ENCODE measurements at places on chromosomes 6 and 20.

DNA sequence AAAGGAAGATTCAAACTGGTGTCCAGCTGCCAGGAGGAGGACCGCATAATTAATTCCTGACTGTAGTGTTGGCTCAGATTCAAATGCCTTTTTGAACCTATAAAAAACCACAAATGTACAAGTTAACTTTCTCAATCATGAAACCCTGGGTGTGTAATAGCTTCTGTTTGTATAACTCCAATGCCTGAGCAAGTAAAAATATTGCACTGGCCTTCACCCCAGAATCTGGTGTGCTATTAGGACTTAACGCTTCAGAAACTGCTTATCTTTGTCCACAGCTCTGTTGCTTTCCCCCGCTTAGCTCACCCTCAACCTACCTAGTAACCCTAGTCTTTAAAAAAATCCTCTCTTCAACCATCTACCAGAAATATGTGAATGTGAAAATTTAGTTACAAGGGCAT is 119.1 kb upstream of the MAP7 start:
- DNase-seq, result no peak

- DNase-seq, result no peak
Observed at GRCh38 chr6:157531986-157532365, 151.0 kb downstream of the ZDHHC14 start.

GRCh38 chr6:74133073-74133472 is 437.1 kb downstream of the CD109 start:
- DNase-seq, result no peak

DNA sequence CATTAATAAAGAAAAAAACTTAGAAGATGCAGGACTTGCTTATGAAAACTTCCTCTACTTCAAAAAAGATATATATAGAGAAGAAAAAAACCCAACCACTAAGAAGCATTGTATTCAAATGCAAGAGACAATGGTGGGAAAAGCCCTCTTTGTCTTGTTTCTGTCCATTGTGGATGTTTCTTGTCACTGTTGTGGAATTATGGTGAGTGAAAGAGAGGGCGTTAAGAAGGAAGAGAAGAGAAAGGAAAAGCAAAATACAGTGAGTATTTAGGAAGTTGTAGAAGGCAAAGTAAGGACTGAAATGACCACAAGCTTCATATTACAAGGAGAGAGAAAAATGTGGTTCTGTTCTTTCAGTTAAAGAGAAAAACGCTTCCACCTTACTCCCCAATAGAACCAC is 14.1 kb upstream of the THBD start:
- DNase-seq, result no peak

DNA sequence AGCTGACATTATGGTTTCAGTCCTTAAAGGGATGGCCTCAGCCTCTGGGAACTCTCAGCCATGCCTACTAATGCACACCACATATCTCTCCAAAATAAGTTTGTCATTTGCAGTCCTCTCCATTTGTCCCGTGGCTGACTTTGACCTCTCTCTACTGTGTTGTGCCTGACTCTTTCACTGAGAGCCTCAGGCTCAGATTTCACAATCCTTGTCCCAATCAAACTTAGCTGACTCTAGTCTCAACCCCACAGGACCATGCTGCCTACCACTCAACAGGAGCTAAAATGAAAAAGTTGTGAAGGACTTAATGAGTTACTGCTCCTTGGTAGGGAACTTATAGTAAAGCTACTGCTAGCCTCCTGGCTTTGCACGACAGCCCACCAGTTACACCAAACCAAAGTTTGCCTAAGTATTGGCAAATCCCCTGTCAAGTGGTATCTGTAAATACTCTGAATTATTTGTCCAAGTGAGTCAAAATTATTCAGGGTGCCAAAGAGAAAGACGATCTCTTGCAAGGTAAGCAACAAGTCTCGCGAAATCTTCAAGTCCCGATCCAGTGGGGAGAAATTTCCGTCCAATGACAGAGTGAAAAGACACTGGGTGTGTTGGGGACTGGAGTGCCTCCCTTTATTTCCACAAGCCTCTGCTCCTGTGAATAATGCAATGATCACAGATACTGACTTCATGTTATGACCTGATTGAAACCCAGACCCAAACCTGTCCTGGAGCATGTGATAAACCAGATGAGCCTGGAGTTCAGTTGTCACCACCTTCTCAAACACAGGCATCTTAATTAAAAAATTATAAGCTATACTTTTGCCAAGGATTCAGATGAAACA is 124.4 kb upstream of the FOXQ1 start:
- DNase-seq, result no peak

DNA sequence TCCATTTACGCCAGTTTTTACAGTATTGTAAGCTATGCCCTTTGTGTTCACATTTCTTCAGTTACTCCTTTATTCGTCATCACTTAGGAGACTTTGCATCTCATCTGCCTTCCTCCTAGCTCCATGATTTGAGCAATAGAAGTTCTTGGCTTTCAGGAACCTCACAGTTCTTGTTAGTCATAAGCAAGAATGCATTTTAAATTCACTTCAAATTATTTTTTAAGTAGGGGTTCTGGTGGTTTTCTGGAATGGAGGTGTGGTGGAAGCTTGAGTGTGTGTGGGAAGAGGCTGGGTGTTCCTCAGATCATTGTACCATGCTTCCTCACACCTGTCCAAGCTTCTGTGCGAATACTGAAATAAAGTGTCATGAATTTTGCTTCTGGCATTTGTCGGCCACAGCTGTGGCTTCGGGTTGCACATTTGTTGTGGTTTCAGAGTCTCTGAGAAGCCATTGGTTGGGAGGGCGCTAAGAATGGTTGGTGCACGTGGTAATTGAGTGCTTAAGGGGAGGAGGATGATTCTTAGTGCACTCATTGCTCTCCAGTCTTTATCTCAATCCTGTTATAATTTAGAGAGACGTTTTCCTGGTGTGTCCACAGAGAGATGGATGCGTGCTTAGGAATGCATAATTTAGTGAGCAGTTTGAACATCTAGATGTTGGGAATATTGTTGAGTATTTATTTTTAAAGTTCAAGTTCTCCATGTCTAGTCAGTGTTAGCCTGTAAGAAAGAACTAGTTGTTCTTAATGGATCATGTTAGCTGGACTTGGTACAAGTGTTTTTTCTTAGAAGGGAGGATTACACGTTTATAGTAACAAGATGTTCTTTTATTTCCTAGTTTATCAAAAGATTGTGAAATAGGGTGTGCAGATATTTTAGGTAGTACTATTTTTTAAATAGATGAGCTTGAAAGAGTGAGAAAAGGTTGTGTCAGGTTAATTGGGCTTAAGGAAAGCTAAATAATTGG is 31.9 kb downstream of the FOXO3 start:
- no peak for DNase-seq

All from stimulated activated CD4-positive, alpha-beta T cell treated with anti-CD3 and anti-CD28 coated beads, Interleukin-1b, Interleukin-23, amount 100 ng/mL, for 1 hour (primary cell).